Muscle of arm (tissue), 14 donors: ENCODE measurements at places on chromosomes 12 and 14.

DNA sequence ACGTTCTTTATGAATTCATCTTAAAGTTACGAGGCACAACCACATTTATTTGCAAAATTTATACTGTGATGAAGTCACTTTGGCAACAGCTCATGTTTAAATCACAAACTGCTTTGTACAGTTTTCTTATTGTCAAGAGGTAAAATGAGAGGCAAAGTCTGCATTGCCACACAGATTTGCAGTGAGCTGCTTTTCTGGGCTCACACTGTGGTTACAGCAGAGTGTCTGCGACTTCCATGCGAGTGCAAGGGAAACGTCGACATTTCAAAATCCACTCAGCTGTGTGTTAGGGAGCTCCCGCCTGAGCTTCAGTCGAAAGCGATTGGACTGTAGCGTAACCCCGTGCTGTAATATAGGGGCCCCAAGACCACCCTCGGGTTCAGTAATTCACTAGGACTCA is 13.0 kb downstream of the MTA1 start:
- no peak for DNase-seq

- no peak for DNase-seq
These were observed 380.8 kb upstream of the RGS6 start for GRCh38 chr14:71551291-71551950.

GRCh38 chr14:33539918-33540357 is 410.9 kb downstream of the EGLN3 start:
- DNase-seq: no peak

DNA sequence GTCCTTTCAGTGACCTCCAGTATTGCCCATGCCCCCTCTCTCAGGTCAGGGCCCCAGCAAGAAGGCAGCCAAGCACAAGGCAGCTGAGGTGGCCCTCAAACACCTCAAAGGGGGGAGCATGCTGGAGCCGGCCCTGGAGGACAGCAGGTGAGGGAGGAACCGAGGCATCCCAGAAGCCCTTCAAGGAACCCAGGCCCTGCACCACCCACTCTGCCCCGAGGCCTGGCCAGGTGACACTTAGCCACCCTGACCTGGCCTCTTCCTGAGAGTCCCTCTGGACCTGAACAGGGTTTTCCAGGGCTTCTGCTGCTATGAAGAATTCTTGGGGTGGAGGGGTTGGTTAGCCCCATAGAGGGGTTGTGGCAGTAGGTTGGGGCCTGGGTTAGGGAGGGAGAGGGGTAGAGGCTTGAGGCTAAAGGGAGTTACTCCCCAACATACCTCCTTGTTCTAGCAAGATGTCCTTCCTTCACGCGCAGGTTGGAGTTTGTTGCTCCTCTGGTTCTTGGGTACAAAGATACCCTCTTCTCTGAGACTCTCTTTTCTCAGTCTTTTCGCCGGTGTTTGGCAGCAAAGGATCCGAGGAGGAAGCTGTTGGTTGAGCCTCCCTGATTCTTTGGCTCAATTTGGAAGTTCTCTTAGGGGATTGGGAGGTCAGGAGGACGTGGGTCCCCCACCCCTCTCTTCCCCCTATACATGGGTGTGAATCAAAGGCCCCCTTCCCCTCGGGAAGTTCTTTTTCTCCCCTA is 2.1 kb downstream of the TARBP2 start:
- DNase-seq: no peak

DNA sequence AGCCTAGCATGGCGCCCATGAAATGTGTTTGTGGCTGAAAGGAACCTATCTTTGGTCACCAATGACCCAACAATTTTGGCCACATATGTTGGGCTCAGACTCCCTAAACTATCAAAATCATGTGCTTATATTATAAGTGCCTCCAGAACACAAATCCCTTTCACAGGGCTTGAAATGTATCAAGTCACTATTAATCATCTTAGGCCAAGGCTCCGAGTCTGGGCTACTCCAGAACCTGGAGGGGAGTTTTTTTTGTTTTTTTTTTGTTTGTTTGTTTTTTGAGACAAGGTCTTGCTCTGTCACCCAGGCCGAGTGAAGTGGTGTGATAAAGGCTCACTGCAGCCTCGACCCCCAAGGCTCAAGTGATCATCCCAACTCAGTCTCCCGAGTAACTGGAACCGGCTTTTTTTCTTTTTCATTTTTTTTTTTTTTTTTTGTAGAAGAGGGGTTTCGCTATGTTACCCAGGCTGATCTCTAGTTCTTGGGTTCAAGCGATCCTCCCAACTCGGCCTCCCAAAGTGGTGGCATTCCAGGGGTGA is 989 bp upstream of the DRAM1 start:
- DNase-seq: peak; percentile 10

GRCh38 chr14:88559852-88560251 is 3.0 kb upstream of the ZC3H14 start:
- no peak for DNase-seq

DNA sequence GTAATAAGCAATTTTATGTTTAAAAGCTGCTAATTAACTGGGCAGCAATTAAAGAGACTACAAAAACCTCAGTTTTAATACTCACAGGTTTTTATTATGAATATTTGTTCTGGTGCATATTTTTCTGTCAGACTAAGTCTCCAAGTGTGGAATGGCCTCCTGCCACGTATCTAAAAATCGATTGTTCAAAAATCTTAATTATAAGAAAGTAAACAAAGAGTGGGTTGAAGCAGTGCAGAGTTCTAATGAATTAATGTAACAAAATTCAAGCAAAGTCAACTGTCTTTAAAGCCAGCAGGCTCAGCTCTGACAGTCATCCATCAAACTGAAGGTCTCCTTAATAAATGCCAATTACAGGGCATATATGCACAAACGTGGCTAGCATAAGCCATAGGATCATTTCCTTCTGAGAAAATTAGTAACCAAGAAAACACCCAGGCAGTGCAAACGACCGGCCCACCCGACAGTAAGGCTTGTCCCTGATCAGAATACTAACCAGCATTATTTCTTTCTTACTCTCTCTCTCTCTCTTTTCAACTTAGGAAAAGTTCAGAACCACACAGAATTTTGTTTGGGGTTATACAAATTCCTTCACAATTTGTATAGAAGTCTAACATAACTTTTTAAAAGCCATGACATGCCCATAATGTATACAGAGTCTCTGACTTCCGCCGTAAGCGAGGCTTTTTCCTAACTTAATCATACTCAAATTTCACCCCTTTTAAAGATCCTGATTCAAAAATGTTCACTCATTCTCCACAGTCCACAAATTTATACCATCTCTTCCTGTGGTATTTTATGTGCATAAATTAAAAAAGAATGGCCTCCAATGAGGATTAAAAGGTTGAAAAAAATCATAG is 83.8 kb downstream of the SLC25A21 start:
- DNase-seq: no peak

DNA sequence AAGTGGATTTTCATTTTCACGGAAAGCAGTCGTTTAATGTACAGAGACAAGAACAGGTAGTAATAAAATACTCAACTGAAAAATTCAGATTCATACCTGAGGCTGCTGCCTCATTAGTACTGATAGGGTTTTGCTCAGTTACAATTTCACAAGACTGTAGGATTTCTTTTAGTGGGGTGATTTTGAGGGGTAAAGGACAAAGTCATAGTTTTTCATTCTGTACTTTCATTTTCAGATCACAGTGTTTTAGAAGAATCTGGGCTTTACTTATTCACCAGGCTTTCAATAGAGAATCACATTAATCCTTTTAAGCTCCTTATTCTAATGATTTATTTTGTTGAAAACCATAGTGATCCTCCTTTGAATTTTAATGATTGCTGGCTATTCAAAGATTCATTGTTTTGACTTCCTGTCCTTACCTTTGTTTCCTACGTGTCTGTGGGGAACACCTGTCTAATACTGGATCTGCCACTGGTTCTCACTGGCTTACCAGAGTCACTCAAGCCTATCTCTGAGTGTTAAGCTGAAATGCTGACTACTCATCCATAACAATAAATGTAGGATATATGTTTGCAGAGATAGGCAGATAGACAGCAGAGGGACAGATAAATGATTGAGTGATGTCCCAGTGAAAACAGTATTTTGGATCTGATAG is 243.8 kb upstream of the NPAS3 start:
- no peak for DNase-seq

- DNase-seq: no peak
These were observed 70.8 kb upstream of the GNG2 start for GRCh38 chr14:51789596-51789995.

GRCh38 chr14:22552001-22552826 is 36.8 kb downstream of the DAD1 start:
- no peak for DNase-seq

GRCh38 chr12:29769162-29769858 is 14.4 kb downstream of the TMTC1 start:
- no peak for DNase-seq

- DNase-seq: peak; percentile 9
These were observed 606.5 kb downstream of the GALC start for GRCh38 chr14:87386524-87386923.
